Glutamatergic neuron (in vitro differentiated cells): ENCODE measurements at places on chromosomes 3 and 15. TPM values are rescaled to one million over a fixed set of nuclear protein-coding genes. Genes with fewer than 3 reads are reported as not detected.

- no peak for DNase-seq
- no peak overlapping the region for H3K4me3 ChIP-seq
- H3K27ac ChIP-seq = no peak overlapping the region
- H3K36me3 ChIP-seq = peaks cover 4% of the 10 kb centered on the region
Observed at GRCh38 chr3:184196536-184196935, 10.5 kb downstream of the ABCF3 start.

- no peak overlapping the region for H3K27ac ChIP-seq
- no peaks in the 10 kb centered on the region for H3K27me3 ChIP-seq
- H3K4me3 ChIP-seq = no peak overlapping the region
Observed at GRCh38 chr3:101270149-101270548, 50.2 kb downstream of the IMPG2 start.

- H3K27ac ChIP-seq = no peak overlapping the region
- DNase-seq = no peak
- no peaks in the 10 kb centered on the region for H3K27me3 ChIP-seq
- H3K36me3 ChIP-seq = no peaks in the 10 kb centered on the region
Observed at GRCh38 chr15:32878869-32879805, 161.3 kb downstream of the GREM1 start.

DNA sequence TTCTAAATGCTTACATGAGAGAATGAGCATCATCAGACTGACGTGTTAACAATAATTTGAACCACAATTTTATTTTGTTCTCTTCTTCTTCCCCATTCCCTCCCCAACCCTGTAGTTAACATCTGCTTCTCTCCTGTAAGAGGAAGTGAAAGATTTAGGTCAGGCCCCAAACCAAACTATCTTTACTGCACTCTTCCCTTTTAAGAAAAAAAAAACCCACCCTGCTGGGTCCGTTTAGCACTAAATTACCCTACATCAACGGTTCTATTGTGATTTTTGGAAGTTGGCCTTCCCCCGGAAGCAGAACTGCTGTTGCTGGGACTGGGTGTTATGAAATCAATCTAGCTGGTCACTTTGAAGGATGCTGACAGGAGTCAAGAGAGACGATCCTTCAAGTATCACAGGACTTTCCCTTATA is 49.4 kb downstream of the NFKBIZ start:
- H3K27ac ChIP-seq = no peak overlapping the region
- no peaks in the 10 kb centered on the region for H3K27me3 ChIP-seq
- H3K36me3 ChIP-seq = no peaks in the 10 kb centered on the region
- no peak for DNase-seq
- H3K4me3 ChIP-seq = no peak overlapping the region

GRCh38 chr15:71646767-71647486 is 163.4 kb upstream of the NR2E3 start:
- peaks cover 19% of the 10 kb centered on the region for H3K4me1 ChIP-seq
- no peak overlapping the region for H3K4me3 ChIP-seq
- H3K27ac ChIP-seq = no peak overlapping the region
- H3K27me3 ChIP-seq = peaks cover 2% of the 10 kb centered on the region
- H3K36me3 ChIP-seq = no peaks in the 10 kb centered on the region
- no peak for DNase-seq

- no peak overlapping the region for H3K4me3 ChIP-seq
- no peak for DNase-seq
- H3K27ac ChIP-seq = no peak overlapping the region
- H3K4me1 ChIP-seq = no peaks in the 10 kb centered on the region
- no peaks in the 10 kb centered on the region for H3K36me3 ChIP-seq
Observed at GRCh38 chr3:27805282-27805681, 83.2 kb upstream of the EOMES start.

The MELTF gene
- 31.8 TPM for total RNA-seq

The GOLGA8T gene
- not detected for total RNA-seq

The OR5K2 gene
- total RNA-seq = not detected
